Central memory CD4-positive, alpha-beta T cell (primary cell): ENCODE measurements at places on chromosomes 1 and 21.
A peak's percentile ranks its signal among the peaks of the same experiment; 100 is the strongest.

GRCh38 chr21:45949928-45950739 lies 31.4 kb upstream of the COL6A1 start:
- DNase-seq: no peak

DNA sequence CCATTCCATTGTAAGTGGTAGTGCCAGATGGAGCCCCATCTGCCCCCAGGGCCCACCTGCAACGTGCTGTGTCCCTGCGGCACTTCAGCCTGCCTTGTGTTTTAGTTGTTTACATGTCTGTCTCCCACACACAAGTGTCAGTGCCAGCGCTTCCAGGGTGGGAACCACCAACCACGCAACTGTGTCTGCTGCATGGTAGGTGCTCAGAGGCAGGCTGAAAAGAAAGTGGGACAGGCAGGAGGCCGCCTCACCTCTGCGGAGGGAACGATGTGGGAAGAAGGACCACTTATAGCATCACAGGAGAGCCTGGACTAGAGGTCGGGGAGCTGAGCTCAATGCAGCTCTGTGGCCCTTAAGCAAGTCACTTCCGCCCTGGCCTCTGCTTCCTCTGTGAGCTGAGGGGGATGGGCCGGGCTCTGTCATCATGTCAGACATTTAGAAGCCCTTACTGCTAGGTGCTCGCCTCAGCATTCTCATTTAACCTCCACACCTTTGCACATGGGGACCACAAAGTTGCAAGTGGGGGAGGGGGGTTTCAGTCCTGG lies 17.9 kb downstream of the SLC9A1 start:
- peak; percentile 76 for DNase-seq

- DNase-seq: no peak
Observed at GRCh38 chr1:218658269-218658668, 313.1 kb downstream of the TGFB2 start.

DNA sequence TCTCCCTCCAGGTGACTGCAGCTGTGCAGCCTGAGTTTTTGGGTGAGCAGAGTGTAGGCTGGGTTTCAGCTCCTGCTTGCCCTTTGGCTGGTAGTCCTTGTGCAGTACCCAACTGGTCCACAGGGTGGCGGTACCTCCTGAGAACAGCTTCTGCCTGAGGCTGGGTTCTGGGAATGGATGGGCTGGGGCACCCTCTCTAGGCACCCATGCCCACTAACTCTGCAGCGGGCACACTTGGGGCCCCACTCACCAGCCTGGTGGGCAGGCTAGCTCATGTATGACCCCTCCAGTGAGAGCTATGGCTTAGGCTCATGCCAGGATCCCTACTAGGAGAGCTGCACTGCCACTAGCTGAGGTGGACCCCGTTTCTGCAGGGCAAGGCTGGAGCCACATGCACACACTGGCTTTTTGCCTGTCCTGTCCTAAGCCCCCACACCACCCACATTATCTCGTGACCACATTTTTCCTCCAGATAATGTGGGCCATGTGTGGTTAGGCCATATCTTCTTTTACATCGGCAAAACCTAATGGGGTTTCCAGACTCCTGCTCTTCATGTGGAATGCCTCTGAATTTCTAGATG lies 15.5 kb upstream of the GSTM4 start:
- DNase-seq: peak; percentile 76

DNA sequence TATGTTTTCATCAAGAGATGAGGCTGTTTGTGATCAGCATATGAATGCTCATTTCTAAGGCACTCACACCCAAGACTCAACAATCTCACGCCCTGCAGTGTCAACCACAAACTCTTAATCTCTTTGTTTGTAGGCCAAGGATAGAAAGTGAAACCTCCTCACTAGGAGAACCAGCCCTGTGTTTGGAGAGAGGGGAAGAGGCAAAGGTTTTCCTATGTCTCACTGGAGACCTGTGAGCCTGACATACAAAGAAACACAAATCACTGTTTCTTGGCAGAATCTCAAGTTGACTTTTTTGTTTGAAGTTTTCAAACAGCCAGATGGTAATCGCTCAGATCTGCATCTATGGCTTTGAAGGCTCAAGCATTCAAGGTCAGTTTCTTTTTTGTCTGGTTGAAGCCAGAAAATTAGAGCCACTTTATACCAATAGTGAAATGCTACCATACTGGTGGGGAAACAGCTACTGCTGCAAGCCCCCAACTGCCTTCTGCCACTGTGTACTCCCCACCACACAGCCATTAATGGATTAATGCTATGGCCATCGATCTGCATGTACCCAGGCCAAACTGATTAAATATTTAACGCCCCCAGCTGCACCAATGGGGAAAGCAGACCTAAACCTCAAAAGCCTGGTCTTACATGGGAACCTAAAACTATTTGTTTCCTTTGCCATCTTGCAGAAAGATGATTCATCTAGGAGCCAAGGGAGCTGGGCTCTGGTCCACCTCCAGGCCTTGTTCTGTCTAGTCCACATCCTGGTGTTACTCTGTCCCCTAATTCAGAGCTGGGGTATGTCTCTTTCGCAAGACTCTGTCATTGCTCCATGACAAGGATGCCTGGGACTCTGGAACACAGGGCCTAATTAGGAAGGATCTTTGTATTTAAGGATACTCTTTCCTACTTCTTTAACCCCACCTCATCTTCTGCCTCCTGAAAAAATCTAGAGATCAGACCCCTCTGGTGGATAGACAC lies 16.3 kb downstream of the PDZK1 start:
- peak; percentile 35 for DNase-seq

DNA sequence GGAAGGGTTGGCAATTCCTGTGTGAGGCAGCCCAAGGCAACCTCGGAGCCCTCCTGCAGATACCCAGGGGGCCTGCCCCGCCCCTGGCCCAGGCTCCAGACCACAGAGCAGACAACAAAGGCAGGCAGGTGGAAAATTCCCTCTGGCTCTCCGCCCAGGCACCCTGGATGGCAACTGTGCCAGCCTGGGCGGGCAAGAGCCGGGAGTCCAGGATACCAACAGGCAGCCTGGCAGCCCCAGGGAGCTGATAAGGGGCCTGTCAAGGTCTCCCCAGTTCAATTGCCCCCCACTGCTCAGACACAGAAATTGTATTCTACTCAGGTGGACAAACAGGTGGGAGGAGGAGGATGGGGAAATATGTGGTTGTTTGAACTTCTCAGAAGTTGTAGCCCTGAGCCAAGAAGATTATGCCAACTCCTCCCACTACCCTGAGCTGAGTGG lies 15.4 kb upstream of the GPR37L1 start:
- DNase-seq: no peak

GRCh38 chr1:231029841-231030240 lies 10.2 kb downstream of the FAM89A start:
- DNase-seq: no peak

GRCh38 chr1:219323426-219323825 lies 149.7 kb downstream of the LYPLAL1 start:
- no peak for DNase-seq

- no peak for DNase-seq
Observed at GRCh38 chr1:93827128-93827527, 51.9 kb downstream of the DNTTIP2 start.

- DNase-seq: no peak
Observed at GRCh38 chr1:93123201-93123783, 44.2 kb downstream of the MTF2 start.

DNA sequence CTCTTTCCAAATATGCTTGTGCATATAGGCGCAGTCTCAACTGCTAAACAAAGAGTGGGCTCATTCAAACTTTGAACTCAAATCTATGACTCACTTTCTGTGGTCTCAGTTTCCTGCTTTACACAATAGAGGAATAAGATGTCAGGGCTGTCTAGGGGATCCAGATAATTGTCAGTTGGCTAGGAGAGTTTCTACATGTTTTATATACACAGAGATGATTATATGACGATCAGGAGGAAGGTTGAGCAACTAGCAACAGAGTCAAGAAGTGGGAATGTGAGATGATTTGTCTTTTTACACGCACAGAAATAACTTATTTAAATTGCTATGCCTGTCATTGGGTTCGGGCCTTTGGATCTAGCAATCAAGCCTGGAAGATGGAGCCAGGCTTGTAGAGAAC lies 299.4 kb upstream of the LYPLAL1 start:
- no peak for DNase-seq

DNA sequence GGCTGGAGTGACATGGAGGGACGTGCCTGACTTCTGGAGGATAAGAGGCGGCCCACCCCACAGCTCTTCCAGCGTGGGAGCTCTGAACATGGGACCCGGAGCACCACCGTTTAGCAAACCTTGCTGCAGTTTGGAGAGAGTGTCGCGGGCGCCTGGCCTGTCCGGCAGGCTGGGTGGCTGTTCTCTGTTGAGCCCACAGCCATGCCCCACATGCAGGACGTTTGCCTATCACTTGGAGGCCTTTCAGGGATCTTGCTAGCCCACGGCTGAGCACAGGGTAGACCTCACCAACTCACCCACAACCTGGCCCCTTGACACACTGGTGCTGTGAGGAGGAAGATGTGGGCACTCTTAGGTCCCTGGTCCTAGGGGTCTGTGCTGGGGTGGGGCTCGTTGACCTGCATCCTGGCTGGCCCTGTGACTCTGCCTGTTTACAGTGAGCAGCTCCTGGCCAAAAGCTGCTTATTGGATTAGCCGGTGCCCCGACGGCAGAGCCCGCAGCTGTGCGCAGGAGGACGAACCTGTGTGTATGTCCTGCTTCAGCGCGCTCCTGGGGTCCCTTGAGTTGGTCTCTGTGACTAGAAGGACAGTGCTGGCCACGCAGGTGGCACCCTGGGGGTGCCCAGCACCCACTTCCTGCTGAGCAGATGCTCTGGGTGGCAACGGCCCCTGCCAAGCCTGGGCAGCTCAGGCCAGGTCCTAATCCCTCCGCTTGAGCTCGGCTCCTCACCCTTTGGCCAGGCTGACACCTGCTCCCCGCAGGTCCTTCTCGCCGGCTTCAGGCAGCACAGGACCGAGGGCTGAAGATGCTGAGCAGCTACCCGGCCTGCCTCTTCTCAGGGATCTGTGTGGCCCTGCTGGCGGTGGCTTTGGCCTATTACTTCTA lies 72.4 kb upstream of the TRAPPC10 start:
- no peak for DNase-seq

DNA sequence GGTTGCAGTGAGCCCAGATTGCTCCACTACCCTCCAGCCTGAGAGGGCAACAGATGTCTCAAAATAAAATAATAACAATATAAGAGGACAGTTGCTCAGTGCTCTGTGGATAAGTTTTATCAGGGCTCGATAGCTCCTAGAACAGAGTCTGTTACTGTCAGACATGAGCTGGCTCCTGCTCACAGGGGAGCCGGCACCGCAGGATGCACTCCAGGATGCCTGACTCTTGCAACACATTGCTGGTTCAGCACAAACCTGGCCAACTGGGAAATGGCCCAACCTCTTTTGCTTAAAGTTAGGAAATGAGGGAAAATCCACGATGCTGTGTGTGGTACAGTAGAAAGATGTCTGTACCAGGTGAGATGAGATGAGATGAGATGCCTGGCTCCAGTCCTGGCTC lies 5.8 kb upstream of the CTSE start:
- DNase-seq: no peak

GRCh38 chr1:179038528-179039281 lies 13.0 kb downstream of the FAM20B start:
- no peak for DNase-seq

DNA sequence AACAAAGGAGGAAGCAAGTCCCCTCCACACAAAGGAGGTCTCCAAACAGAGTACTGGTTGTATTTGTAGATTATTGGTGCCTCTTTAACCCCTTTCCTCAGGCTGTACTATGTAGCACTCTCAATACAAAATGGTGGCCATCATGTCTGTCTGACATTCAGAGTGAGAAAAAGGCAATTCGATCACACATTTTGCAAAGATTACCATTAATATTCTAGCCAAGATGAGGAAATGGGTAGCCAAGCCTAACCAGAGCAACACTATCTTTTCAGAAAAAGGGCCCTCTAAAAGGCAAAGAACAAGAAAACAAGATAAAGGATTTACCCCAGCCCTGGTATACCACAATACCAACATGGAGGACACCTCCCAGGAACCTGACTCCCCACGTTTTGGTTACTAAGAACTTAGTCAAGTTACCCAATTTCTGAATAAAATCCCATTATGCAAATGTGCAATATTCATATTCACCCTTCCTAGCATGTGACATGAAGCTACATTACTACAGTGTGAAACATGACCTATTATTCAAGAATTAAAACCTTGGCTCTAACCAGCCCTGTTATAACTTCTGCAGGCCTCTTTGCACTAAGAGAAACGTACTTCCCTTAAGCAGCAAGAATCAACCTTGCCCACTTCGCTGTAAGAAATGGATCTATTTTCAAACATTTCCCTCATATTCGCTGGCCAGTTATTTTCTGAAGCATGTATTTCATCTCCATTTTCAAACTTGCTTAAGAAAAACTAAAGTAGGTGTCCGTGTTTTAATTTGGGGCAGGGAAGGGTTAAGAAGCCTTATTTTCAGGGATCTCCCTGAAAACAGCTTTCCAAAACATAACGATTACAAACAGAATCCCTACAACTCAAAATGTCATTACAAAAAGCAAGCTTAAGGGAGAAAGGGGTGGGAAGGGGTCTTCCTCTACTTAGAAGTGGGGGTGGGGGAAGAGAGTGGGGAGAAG lies 2.1 kb downstream of the KDM5B start:
- peak; percentile 6 for DNase-seq

DNA sequence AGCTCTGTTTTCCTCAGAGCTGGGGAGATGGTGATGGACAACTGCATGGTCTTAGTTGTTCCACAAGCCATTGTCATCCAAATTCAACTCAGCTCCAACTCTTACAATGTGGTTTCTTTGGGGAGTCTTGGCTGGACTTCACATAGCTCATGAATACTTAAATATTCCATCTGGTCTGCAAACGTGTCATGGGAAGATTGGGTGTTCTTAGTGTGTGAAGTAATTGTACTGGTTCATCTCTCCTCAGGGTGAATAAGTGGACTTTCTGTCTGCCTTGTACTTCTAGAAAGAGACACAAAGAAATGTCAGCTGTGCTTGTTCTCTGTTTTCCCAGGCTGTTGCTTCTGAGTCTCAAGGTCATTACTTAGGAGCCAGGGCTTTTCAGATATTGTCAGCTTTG lies 106.6 kb downstream of the VPS13D start:
- DNase-seq: no peak

GRCh38 chr1:100252901-100253300 lies 3.3 kb upstream of the DBT start:
- no peak for DNase-seq

- DNase-seq: no peak
Observed at GRCh38 chr1:28031173-28031572, 57.2 kb downstream of the EYA3 start.

DNA sequence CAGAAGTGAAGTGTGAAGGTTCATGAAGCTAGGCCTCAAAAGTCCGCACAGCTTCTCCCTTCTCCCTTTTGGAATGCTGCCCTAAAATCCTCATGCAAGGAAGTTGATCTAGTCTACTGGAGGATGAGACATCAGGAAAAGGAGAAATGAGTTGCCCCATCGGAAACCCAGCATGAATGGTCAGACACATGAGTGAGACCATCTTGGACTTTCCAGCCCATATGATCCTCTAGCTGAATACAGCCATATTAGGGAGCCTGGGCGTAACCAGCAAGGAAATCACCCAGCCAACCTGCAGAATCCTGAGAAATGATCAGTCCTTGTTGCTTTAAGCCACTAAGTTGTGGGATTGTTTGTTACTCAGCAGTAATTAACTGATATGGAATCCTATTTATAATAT lies 12.5 kb downstream of the DBT start:
- no peak for DNase-seq

- DNase-seq: no peak
Observed at GRCh38 chr1:65371544-65371943, 48.9 kb upstream of the LEPR start.
